Ascending aorta (tissue), 2 donors: ENCODE measurements at places on chromosomes 12 and 14.
A peak's percentile ranks its signal among the peaks of the same experiment; 100 is the strongest.

DNA sequence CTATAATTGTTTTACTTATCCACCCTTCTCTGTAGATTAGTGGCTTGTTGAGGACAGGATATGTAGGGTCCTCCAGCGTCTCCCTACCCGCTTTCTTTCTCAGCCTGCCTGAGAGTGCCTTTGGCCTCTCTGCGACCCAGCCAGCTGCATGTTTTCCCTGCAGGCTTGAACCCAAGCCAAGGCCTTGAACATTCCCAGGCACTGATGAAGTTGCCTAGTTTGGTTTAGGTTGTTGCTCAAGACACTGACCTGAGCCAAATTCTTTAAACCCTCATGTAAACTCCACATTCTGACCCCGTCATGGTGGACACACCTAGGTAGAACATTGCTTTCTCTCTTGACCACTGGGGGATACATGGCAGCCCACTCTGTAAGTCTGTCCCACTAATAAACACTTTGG lies 33.4 kb upstream of the TXNRD1 start:
- peak; percentile 94 for DNase-seq

- no peak for DNase-seq
Observed at GRCh38 chr14:55580470-55581341, 699 bp downstream of the KTN1 start.

GRCh38 chr14:77055981-77056380 lies 27.5 kb upstream of the IRF2BPL start:
- no peak for DNase-seq

GRCh38 chr12:58655375-58655774 lies 264.9 kb downstream of the LRIG3 start:
- no peak for DNase-seq

DNA sequence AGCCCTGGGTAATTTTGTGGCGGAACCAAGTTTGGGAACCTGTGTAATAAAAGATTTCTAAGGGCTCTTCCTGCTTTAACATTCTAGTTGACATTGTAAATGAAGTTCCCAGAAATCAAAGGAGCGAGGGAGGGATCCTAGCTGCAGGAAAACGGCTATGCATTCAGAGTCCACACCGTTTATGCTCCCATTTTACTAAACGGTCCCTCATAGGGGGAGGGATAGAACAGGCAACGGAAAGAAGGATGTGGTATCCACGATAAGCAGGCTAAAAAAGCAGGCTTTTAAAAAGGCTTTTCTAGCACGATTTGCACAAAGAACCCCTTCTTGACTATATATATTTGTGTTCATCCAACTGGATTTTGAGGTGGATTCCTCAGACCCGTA lies 559 bp downstream of the SYNJ2BP start:
- DNase-seq: no peak

GRCh38 chr14:92577321-92577742 lies 63.8 kb downstream of the RIN3 start:
- DNase-seq: no peak

DNA sequence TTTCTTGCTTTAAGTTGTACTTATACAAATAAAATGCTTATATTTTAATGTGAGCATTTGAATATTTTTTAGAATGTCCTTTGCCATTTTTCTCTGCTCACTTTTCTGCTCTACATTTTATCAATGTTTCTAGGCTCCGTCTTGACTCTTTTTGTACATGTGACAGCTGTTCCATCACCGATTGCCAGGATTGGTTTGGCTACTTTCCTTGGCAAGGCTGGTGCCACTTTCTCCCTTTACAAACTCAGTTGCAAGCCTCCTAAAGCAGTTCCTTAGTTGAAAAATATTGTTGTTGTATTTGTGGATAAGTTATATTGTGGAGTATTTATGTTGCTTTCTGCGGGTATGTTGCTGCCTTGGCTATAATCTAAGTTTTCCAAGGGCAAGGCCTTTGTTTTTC lies 63.4 kb downstream of the DACT1 start:
- no peak for DNase-seq

DNA sequence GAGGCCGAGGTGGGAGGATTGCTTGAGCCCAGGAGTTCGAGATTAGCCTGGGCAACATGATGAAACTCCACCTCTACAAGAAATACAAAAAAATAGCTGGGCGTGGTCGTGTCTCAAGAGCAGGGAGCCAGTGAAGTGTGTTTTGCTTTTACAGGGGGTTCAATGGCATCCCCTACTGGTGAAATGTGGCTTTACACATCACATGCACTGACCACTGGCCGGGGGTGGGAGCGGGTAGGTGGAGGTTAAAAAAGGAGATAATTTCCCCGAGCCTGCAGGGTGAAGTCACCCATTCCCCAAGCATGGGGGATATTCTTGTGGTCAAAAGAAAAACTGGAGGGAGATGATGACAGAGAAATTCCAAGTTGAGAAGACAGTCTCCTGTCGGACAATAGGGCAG lies 63.6 kb upstream of the PWP1 start:
- DNase-seq: no peak

- DNase-seq: no peak
Observed at GRCh38 chr12:57229046-57229633, 371 bp upstream of the SHMT2 start.

DNA sequence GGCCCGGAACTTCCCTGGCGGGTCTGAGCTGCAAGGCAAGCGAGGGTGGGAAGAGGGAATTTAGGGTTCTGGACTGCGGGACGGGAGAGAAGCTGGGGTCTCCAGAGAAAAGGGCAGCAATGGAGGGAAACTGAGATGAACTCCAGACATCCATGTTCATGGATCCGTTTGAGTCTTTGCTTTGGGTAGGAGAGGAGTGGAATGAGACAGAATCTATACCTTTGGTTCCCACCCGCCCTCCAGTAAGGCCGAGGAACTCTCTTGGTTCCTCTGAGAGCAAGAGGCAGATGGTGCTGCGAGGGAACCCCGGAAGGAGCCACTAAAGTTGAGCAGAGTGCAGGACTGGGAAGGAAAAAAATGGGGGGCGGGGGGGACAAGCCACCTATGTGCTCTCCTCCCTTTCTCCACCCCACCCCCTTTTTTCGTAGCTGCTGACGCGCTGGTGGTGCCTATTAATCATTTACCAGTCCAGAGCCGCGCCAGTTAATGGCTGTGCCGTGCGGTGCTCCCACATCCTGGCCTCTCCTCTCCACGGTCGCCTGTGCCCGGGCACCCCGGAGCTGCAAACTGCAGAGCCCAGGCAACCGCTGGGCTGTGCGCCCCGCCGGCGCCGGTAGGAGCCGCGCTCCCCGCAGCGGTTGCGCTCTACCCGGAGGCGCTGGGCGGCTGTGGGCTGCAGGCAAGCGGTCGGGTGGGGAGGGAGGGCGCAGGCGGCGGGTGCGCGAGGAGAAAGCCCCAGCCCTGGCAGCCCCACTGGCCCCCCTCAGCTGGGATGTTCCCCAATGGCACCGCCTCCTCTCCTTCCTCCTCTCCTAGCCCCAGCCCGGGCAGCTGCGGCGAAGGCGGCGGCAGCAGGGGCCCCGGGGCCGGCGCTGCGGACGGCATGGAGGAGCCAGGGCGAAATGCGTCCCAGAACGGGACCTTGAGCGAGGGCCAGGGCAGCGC lies 1.2 kb downstream of the SSTR1 start:
- no peak for DNase-seq

GRCh38 chr12:128205758-128206157 lies 61.2 kb upstream of the TMEM132C start:
- no peak for DNase-seq

GRCh38 chr12:52789637-52790426 lies 6.1 kb downstream of the KRT3 start:
- no peak for DNase-seq

- no peak for DNase-seq
Observed at GRCh38 chr14:68016255-68016914, 196.8 kb downstream of the RAD51B start.

DNA sequence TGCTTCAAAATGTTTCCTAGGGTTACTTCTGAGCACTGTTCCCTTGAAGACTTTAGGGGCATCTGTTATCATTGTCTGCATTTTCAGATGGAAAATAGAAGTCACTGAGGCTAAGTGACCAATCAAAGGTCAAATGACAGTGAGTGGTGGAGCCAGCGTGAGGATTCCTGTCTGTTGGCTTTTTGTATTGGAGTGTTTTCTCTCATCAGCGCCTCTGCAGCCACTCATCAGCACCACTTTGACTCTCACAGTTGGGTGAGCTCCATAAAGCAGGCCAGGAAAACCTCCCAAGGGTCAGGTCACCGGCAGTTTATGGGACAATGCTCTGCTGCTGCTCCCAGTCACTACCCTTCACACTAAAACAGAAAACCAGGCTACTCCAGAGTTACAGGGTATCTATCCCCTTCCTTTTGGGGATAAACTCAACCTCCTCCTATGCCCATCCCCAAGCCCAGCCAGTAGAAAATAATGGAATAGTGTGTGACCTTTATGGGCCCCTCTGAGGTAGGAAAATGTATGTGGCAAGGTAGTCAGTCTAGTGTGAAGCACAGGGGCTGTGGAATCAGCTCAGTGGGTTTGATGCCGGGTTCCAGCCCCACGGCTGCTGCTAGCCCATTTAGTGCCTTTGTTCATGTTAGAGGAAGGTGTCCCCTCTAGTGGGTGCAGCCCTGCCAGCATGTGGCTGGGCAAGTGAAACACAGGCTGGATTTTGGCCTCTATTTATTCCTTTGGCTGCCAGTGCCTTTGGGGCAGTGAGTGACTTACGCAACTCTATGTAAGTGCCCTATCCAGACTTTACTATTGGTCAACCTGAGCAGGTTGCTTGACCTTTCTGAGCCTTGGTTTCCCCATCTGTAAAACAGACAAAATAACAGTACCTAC lies 133.8 kb upstream of the CPM start:
- no peak for DNase-seq

DNA sequence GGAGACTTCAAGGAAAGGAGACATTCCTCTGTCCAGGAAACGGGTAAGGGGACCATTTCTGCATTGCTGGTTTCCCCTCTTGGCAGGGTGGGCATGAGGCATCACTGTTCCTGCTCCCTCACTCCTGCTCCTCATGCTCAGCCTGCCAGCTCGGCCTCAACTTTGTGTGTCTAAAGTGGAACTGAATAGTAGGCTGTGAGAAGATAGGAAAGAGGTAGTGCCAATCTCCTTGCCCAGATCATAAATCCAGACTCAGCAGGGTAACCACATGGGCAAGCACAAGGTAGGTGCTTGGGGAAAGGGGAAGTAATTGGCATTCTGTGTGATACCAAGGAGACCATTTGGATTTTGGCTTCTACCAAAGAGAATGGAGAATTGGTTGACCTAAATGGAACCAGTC lies 2.6 kb downstream of the LTB4R start:
- DNase-seq: no peak

GRCh38 chr12:5499566-5500330 lies 67.8 kb downstream of the NTF3 start:
- DNase-seq: peak; percentile 40

DNA sequence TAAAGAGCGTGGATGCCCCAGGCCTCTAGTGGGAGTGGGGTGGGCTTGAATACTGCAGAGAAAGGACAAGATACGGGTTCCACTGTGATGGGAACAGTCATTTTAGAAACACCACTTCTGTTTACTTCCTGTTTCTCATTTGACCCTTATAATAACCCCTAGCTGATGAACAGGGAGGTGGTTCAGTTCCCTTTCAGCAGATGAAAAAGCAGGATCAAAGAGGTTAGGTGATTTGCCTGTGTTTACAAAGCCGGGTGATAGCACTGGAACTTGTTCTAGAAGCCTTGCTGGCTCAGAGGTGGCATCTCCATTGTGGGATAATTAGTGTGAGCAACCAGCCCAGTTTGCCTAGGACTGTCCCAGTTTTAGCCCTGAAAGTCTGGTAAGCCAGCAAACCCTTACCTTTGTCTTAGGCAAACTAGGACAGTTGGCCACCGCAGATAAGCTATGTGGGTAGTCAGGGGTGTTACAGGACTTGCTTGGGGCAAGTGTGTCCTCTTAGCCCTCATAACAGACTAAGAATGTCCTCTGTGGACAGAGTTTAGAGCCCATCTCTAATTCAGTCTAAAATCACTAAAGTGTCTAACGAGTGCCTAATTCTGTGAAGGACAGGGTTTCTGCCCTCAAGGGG lies 7.5 kb upstream of the LRP1-AS start:
- no peak for DNase-seq

- no peak for DNase-seq
Observed at GRCh38 chr14:100671386-100671901, 55.2 kb upstream of the DLK1 start.

- no peak for DNase-seq
Observed at GRCh38 chr14:24725311-24725710, 91.3 kb upstream of the GZMB start.

DNA sequence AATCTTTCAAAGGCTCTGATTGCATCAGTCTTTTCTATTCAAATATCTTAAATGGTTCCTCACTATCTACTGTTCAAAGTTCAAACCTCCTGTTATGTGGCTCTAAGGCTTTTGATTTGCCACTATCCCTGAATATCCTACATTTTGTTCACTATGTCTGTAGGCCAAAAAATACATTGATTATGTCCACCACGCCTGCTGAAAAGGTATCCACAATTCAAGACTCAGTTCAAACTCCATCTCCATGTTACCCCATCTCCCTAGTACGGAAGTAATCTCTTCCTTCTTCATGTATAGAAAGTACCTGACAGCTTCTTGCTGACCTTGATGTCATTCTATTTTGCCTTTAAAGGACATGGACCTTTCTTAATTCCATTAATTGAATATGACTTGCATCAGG lies 24.8 kb downstream of the TAOK3 start:
- no peak for DNase-seq

- no peak for DNase-seq
Observed at GRCh38 chr14:91843437-91843836, 23.9 kb downstream of the TC2N start.

GRCh38 chr12:124100572-124101178 lies 127.7 kb downstream of the ZNF664 start:
- no peak for DNase-seq

GRCh38 chr14:23076785-23077408 lies 18.0 kb downstream of the ACIN1 start:
- DNase-seq: no peak

- no peak for DNase-seq
Observed at GRCh38 chr12:20792971-20793370, 17.5 kb upstream of the SLCO1B3 start.

GRCh38 chr14:69710378-69710777 lies 56.6 kb upstream of the SRSF5 start:
- DNase-seq: no peak

DNA sequence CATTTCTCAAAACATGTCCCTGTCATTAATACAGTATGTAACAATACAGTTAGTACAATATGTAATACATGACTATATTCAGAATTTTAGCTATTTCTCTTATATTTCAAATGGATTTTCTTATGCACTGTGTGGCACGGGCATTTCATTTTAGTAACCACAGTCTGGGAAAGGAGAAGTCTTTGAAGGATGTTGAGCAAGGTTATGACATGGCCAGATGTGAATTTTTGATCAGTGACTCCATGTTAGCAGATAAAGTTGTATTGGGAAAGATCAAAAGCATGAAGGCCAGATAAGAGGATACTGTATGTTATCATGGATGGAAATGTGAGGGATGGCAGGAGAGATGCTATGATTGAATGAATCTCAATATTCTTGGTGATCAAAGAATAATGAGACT lies 285.2 kb downstream of the NAV3 start:
- DNase-seq: no peak

DNA sequence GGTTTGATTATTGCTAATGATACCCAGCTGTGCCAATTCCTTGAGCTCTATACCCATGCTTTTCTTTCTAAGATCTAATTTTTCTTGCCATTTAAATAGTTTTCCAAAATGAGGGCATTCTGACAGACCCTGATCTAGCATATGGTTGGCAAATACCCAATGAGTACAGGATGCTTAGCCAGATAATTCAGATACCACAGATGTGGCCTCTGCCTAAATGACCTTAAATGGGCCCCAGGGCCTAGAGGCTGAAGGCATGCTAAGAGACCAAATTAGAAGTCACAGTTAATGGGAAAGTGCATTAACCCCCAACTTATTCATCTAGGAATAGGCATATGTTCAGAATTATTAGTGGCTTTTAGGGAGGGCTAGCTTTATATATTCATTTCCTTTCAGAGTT lies 122.3 kb upstream of the CNOT2 start:
- DNase-seq: no peak

GRCh38 chr12:108518716-108519496 lies 3.8 kb downstream of the FICD start:
- no peak for DNase-seq
